ENCODE measurements at places on chromosomes 16 and 17.

- DNase-seq = no peak
Observed at GRCh38 chr17:72176516-72176851, 55.7 kb downstream of the SOX9 start.

DNA sequence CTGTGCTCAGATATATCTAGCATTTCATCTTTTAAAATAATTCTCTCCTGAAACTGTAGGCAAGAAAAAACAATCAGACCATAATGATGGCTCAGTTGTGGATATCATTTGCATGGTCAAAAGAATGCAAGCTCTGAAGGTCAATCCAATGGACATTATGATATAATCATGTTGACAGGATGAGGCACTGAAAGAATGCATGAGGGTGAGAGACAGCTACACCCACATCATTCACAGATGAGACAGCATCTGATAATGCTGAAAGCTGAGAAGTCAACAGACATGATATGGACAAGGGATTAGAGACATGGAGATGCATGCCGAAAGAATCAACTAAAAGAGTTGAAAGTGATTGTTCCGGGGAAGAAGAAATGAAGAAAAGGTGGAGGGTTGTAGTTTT lies 346.4 kb upstream of the CDH5 start:
- no peak for DNase-seq

DNA sequence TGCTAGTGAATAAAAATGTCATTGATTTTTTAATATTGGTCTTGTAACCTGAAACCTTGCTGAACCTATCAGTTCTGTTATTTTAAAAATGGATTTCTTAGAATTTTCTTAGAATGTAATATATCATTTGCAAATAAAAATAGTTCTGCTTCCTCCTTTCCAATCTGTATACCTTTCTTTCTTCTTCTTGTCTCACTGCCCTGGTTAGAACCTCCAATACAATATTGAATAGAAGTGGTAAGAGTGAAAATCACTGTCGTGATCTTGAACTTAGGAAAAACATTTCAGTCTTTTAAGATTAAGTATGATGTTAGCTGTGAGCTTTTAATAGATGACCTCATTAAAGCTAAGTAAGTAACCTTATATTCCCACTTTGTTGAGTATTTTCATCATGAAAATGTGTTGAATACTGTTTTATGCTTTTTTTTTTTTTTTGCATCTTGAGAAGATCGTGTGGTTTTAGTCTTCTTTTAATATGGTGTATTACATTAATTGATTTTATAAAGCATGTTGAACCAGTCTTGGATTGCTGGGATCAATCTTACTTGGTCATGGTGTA lies 104.8 kb upstream of the NACA2 start:
- DNase-seq = no peak

DNA sequence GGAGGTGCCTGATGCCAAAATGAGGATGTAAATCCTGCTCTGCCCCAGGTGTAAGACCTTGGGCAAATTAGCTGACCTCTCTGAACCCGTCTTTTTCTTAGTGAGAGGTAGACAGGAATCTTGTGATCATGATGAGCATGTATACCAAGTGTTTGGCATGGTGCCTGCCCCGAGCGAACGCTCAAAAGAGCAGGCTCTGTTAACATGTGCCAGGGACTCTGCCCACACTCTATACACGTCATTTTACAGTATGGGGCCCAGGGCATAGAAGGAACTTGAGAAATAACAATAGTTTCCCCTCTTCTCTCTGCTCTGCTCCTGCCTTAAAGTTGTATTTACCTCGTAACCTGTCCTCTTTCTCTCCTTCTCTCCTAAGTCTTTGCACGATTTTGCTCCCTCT lies 9.3 kb upstream of the MAF start:
- no peak for DNase-seq

GRCh38 chr17:21072745-21073197 lies 30.0 kb upstream of the USP22 start:
- no peak for DNase-seq

DNA sequence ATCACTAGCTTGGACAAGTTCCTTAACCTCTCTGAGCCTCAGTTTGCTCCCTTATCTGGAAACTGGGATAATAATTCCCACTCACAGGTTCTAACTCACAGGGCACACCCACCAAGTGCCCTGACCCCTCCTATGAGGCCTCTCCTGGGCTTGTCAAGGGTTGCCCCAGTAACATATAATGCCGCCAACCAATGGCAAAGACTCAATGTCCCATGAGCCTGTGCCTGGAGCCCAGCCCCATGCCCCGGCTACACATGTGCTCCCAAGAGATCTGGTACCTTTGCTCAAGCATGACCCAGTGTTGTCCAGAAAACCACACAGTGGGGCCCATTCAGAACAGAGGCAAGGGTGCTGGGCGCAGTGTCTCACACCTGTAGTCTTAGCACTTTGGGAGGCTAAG lies 8.5 kb upstream of the FBXL19 start:
- no peak for DNase-seq

GRCh38 chr17:45433159-45433535 lies 477 bp upstream of the ARHGAP27 start:
- no peak for DNase-seq

- DNase-seq = no peak
Observed at GRCh38 chr17:66177048-66177447, 14.9 kb downstream of the CEP112 start.

- peak; percentile 86 for DNase-seq
Observed at GRCh38 chr17:16363749-16364536, 10.7 kb upstream of the CENPV start.

DNA sequence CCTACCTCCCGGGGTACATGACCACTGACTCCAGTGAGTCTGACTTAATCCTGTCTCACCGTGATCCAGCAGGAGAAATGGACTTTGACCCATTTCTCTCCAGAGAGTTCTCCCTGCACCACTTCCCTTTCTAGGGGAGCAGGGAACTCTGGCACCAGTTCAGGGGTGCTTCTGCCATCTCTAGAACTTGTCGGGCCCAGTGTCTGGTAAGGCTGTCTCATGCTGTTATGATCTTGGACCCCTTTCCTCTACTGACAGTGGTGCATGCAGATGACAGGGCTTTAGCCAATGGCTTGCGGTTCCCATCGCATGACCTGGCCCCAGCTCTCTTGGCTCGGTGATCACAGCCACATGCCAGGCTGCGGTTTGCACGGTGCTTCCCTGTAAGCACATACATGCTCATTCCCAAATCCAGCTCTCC lies 62.0 kb downstream of the SLC39A11 start:
- no peak for DNase-seq

- DNase-seq = no peak
Observed at GRCh38 chr16:74053826-74054225, 242.8 kb upstream of the PSMD7 start.

- DNase-seq = no peak
Observed at GRCh38 chr16:1745181-1745899, 26.0 kb downstream of the NME3 start.

- no peak for DNase-seq
Observed at GRCh38 chr17:58231641-58232040, 6.7 kb upstream of the LPO start.

GRCh38 chr17:70127221-70127873 lies 42.0 kb upstream of the KCNJ2 start:
- DNase-seq = no peak

- no peak for DNase-seq
Observed at GRCh38 chr17:68646626-68647526, 45.7 kb upstream of the FAM20A start.

DNA sequence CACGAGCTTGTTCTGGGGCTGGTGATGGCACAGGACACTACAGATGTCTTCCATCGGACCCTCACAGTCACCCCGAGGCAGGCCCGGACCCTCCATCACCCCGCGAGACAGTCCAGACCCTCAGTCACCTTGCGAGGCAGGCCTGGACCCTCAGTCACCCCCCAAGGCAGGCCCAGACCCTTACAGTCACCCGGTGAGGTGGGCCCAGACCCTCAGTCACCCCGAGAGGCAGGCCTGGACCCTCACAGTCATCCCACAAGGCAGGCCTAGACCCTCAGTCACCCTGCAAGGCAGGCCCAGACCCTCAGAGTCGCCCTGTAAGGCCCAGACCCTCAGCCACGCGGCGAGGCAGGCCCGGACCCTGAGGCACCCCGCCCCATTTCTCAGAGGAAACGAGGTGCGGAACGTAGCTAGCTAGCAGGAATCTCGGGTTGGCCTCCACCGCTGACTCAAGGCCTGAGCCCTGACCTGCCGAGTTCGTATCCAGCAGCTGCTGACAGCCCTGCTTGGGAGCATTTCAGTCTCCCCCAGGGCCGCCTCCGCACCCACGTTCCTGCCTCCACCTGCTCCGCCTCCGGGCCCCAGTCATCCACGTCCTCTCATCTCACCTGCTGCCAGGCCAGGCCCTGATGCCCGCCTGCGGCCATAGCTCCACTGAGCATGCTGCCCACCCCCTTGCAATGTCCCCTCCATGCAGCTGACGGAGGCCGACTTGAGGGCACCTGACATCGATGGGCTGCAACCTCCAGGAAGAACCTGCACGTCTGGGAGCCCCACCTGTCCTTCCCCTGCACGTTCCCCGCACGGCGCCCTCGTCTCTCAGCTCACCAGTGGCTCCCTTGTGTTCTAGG lies 28.7 kb downstream of the RPH3AL start:
- DNase-seq = no peak

GRCh38 chr17:50200457-50201275 lies 765 bp downstream of the COL1A1 start:
- DNase-seq = peak; percentile 81

GRCh38 chr16:65932350-65933072 lies 434.0 kb upstream of the CDH5 start:
- DNase-seq = no peak

- peak; percentile 83 for DNase-seq
Observed at GRCh38 chr17:81295676-81296381, 722 bp upstream of the SLC38A10 start.

GRCh38 chr16:297832-298231 lies 14.9 kb downstream of the PDIA2 start:
- DNase-seq = no peak

- no peak for DNase-seq
Observed at GRCh38 chr17:4365628-4366326, 698 bp downstream of the UBE2G1 start.

GRCh38 chr16:54953461-54953860 lies 22.8 kb downstream of the IRX5 start:
- no peak for DNase-seq

GRCh38 chr17:39676198-39676819 lies 8.1 kb downstream of the PNMT start:
- DNase-seq = peak; percentile 81

- DNase-seq = no peak
Observed at GRCh38 chr16:49003992-49004391, 277.6 kb downstream of the CBLN1 start.

DNA sequence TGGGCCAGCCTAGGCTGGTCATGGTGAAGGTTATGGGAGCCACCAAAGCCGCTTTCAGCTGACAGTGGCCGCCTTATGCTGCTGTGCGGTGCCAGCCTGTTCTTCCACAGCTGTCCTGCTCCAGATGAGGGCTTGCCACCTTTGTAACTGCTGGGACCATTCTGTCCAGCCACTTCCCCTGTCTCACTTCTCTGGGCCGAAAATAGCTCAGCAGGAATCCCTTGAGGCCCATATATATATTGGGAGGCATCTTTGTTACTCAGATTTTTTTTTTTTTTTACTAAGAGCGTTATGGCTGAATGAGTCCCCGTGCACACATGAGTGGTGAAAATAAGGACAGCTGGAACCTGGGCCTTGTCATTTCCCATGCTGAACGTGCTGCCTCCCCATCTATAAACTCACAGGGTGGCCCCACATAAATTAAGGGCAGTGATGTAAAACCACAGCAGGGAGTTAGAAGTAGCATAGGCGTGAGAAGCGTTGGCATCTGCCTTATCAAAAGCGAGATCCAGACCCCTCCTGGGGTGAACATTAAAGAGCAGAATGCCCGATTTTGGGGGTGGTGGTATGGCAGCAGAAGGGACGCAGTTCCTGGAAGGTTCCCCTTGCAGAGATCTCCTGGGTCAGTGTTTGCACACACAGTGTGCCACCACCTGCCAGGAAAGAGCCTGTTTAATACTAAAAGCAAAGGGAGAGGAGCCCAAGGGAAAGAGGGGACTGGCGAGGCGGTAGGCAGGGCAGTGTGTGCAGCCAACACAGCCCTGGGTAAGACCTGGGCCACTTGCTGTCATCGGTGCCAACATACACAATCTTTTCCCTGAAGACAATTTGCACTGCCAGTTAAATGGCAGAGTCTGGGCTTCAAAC lies 57.8 kb downstream of the USP43 start:
- no peak for DNase-seq

DNA sequence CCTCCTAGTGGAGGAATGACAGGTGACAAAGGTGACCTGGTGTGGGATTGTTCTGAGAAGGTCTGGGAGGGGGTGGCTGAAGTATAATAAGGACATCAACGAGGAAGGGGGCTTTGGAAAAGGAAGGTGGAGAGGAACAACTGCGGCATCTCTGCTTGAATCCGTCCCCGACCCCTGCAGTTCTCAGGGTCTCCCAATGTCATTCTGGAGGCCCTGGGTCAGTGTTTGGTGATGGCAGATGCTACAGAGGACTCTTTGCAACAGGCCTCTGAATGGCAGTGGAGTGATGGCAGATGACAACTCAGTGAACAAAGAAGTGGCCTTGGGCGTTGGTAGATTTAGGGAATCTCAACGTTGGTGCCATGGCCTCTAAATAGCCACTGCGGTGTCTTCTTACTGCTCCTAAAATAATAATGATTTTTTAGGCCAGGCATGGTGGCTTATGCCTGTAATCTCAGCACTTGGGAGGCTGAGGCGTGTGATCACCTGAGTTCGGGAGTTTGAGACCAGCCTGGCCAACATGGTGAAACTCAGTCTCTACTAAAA lies 1.3 kb downstream of the ENGASE start:
- DNase-seq = no peak

GRCh38 chr16:87834005-87834667 lies 35.2 kb downstream of the SLC7A5 start:
- DNase-seq = no peak

DNA sequence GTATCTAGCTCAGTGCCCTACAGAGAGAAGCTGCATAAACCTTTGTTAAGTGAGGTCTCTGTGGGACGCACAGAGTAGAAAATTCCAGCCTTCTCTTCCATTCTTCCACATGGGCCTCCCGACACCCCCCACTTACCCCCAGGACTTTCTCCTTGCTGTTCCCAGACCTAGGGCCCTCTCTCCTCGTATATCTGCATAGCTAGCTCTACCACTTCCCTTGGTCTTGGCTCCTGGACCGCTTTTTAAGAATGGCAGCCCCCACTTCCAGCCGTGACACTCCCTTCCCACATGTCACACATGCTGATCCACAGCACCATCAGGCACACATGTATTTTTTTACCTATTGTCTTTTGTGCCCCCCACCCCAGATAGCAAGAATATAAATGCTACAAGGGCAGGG lies 16.7 kb upstream of the FOXJ1 start:
- no peak for DNase-seq
